ENCODE measurements at places on chromosomes 4 and X.
A peak's percentile ranks its signal among the peaks of the same experiment; 100 is the strongest.

DNA sequence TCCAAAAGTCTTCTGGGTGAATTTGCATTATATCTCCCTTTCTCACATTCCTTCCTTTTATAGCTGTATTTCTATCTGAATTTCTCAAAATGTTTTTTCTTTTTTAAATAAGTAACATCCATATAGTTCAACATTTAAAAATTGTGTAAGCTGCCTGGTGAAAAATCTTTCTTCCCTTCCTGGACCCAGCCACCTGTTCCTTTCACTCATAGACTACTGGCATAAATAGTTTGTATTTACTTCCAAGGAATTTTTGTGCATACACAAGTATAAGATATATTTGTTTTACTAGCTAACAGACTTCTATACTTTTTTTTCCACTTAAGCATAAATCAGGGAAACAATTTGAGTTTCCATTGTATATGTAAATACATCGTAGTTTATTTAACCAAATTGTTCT lies 35.7 kb downstream of the PACRGL start:
- DNase-seq: no peak

GRCh38 chr4:88286897-88287296 lies 2.5 kb upstream of the PPM1K start:
- DNase-seq: no peak

DNA sequence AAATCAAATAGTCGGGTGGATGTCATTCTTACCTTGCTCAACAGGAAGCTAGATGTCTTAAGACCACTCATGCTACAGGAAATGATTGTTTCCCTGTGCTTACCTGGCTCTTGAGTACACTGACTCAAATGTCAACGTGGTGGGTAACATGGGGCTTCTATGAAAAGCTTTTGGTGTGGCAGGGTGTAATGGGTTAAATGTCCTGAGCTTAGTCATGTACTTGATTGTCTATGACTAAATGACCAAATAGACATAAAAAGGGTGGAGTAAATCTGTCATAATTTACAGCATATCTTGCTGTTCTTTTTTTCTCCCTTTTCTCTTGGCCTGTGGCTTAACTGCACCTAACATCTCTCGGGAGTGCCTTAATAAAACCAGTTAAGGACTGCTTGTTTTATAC lies 44.9 kb downstream of the CCNG2 start:
- DNase-seq: no peak

- no peak for DNase-seq
Measured at GRCh38 chrX:148229801-148230303, 248.7 kb downstream of the FMR1NB start.

GRCh38 chr4:124179506-124180186 lies 532.9 kb downstream of the ANKRD50 start:
- no peak for DNase-seq

DNA sequence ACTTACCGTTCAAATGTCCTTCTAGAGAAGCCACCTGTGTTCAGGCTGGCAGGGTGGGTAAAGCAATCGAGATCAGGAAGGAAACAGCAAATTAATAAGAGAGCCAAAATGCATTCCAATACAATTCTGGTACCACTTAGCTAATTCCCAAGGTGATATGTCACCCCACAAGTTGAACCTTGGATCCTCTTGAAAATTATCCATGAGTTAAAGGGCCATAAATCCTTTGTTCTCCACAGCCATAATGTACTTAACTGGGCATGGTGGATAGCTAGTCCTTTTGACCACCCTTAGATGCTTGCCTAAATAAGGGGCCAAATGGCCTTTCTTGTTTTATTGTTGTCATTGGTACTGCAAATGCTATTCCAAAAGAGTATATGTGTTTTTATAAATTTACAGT lies 2.0 kb downstream of the TNMD start:
- no peak for DNase-seq

GRCh38 chr4:74072739-74073138 lies 26.3 kb downstream of the CXCL2 start:
- DNase-seq: no peak

GRCh38 chrX:19735244-19735643 lies 152.2 kb downstream of the SH3KBP1 start:
- no peak for DNase-seq

DNA sequence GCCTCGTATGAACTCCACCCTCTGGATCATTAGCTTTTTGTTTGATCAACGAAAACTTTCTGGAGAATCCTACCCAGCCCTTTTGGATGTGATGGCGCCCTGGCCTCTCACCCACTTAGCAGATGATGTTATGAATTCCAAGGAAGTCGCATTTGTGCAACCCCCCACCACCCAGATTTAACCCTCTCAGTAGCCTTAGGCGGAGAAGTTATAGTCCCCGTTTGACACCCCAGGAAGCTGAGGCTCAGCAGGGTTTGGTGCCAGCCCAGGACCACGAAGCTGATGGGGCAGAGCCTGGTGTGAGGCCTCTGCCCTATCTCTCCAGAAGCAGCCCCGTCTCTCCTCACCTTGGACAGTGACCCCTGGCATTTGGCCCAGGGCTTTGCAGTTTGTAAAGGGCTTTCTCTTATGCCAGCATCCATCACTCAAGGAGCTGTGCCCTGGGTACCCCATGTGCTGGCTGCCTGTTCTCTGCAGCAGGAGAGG lies 1.0 kb downstream of the WFS1 start:
- no peak for DNase-seq

DNA sequence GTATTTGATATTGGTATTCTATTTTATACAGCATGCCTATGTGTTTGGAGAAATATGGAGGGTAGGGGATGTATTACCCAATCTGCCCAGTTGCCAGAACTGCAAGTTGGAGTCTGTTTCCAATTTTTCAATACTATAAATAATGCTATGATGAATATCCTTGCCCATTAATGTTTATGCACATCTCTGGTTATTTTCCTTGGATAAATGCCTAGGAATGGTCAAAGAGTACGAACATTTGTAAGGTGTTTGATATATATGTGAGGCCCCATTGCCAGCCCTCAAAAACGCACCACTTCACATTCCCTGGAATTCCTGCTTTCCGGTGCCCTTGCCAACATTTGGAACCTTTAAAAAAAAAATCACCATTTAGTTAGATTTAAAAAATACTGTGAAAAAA lies 34.3 kb downstream of the CLDN34 start:
- DNase-seq: no peak

- no peak for DNase-seq
Measured at GRCh38 chr4:37662251-37662650, 23.9 kb downstream of the RELL1 start.

DNA sequence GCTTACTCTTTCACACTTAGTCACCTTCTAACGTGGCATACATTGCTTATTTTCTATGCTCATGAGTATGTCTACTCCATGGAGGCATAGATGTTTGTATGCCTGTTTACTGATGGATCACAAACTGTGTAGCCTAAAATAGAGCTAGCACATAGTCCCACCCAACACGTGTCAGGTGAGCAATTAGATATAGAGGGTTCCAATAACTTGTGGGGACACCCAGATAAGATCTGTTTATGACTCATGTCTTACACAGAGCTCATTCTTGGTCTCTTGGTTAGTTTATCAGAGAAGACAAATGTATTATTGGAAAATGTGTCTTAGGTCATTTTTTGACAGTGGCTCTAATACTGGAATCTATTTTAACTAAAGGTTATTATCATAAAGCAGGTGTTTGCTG lies 6.8 kb downstream of the ZFP42 start:
- DNase-seq: no peak

- DNase-seq: peak; percentile 14
Measured at GRCh38 chrX:116009861-116010710, 160.5 kb upstream of the AGTR2 start.

All from HuH-7 (cell line).